ENCODE measurements at places on chromosomes 3 and 15.
A peak's percentile ranks its signal among the peaks of the same experiment; 100 is the strongest.

DNA sequence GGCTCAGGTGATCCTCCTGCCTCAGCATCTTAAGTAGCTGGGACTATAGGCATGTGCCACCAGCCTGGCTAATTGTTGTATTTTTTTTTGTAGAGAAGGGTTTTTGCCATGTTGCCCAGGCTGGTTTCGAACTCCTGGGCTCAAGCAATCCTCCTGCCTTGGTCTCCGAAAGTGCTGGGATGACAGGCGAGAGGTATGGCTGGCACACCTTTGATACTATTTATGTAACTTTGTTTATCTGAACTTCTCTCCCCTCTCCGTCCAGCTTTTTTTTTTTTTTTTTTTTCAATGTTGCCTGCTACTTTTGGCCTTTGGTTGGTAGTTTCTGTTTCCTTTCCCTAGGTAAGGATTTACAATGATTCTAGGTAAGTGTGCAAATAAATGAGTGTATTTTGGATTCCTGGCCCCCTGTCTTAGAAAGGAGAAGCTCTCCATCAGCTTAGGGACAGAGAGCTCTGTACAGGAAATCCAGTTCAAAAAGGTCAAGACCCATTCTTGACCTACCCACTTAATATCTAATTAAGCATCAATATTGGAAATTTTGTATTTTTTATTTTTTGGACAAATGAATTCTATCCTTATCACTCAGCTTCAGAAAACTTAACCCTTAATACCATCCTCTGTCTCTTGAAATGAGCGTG lies 6.8 kb downstream of the ARL6IP5 start:
- DNase-seq, result no peak

GRCh38 chr3:107124885-107125284 lies 252.4 kb upstream of the CCDC54 start:
- no peak for DNase-seq

DNA sequence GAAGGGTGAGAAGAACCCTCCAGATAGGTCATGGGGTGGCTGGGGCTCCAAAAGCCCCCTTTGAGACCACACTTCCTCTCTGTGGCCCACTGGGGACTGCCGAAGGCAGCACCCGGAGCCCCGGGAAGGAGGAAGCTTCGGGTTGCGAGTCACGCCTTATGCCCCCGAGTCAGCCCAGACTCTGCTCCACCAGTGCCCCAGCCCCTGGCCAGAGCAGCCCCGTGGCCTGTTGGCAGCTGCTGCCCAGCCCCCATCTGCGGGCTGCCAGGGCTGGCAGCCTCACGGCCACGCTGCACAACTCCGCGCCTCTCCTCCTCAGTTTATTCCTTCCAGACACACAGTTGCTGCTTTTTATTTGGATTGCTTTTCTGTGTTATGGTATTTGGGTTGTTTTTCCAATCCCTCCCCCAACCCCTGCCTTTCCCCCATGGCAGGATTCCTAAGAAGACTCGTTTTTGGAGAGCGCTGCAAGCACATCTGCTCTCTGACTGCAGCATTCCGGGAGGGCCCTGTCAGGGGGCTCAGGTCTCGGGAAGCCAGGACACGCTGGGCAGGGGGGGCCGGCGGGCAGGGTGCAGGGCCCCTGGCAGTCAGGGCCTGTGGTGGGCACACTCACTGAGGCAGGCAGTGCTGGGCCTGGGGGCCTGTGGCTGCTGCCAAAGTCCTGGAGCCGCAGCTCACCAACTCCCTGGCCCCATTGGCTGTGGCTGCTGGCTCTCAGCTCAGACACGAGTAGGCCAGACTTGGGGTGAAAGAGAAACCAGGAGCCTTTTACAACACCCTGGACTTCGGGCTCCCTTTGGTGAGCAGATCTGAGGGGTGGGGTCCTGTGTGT lies 20.2 kb downstream of the MAGEF1 start:
- peak; percentile 45 for DNase-seq

DNA sequence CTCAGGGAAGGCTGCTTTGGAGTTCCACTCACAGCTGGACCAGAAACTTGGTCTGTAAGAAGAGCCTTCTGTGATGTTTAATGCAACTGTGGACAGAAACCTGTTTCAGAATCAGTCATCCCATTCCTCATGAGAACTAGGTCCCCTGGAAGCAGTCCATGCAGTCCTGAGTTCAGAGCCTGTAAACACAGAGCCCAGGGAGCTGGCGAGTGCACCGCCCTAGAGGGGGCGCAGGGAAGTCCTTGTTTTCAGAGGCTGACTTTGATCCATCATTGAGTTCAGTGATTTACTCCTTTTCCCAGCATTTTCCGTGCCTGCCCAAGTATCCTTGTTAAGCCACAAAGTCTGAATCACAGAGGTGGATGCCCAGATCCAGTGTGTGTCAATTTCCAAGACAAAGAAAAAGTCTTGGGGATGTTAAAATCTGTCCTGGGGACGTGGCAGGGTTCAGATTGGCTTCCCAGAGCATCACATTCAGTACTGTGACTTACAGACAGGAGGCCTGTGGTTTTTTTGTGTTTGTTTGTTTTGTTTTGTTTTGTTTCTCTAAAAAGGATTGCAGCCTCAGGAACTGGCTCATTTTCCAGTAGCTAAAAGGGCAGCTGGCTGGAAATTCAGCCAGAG lies 9.8 kb upstream of the TXNRD3 start:
- DNase-seq, result no peak

DNA sequence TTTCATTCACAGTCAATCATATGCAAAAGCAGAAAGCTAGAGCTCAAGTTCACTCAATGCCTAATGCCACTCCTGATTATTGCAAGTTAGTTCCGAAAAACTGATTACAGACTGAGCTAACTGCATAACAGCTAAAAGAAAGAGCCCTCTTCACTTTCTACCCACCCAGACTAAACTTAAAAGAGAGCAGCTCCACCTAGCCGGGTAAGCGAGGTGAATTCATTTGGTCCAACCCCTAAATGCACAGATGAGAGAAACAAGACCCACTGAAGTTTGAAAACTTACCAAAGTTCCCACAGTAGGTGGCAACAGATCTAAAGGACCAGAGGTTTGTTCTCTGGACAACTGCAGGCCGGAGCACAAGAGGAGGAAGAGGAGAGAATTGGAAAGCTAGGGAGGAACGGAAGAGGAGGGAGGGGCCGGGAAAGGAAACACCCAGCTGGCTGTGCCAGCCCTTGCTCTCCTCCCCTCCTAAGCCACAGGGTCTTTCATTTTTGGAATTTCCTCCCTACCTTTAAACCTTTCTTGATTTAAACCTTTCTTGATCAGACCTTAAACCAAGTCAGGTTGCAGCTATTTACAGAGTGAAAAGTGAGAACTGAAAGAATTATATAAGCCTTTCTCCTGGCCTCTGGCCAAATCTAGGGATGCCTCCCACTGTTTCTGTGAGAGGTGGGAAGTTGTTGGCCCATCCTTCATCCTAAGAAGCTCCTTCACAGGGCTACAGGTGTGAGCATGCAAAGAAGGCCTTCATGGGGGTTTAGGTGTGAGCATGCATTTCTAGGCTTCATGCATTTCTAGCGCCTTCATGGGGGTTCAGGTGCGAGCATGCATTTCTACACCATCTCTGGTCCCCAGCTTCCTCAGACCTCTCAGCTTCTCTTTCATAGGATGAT lies 114.7 kb upstream of the LMOD3 start:
- no peak for DNase-seq

DNA sequence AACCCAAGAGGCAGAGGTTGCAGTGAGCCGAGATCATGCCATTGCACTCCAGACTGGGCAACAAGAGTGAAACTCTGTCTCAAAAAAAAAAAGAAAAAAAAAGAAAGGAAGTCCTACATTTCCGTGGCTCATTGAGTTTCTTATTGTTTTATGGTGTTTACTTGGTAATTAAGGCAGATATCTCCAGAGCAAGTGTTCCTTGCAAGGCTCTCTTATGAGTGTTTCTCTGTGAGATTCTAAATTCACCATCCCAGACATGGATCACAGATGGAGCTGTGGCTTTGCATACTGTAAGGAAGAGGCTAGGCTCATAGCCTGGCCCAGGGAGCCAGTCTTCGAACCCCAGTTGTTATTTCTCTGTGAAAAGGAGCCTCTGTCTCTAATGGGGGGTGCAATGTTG lies 53.0 kb downstream of the IQGAP1 start:
- no peak for DNase-seq

DNA sequence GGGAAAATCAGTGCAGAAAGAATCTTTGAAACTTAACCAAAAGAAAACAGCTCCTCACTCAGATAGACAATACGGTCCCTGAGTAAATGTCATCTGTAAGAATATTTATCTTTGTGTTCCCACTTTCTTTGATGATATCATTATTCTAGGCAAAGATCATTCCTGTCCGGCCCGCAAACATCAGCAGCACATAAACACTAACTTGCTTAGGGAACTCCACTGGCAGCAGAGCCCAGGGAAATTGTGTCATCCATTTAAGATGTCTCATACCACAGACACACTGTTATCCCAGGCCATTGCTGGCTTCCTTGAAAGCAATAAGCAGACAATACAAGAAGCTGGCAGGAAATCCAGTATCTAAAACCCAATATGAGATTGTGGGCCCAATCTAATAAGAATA lies 20.1 kb upstream of the CD96 start:
- no peak for DNase-seq

DNA sequence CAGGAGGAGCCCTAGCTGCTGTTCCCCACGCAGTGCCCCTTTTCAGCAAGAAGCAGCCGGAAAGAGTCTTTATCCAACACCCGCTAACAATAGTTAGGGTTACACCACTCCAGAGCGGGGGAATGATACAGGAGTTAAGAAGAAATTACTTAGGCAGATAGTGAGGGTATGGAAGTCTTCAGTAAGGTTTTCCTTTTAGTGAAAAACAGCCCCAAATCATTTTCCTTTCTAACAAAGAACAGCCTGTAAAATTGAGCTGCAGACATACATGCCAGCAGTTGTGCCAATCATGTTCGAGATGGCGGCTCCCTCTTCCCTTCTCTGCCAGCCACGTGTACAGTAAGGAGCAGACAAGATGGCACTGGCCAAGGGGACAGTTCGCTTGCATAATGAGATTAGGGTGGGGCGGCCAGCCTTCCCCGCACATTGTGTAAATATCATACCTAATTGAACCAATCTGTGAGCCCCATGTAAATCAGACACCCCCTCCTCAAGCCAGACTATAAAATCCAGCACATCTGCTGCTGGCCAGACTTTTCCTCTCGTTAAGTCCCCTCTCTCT lies 18.5 kb upstream of the SENP5 start:
- DNase-seq, result no peak
